Vagina (tissue), 2 donors: ENCODE measurements at places on chromosomes 5 and 9. TPM values are rescaled to one million over a fixed set of nuclear protein-coding genes. Genes with fewer than 3 reads are reported as not detected.

The NTRK2 gene
- 16.0 TPM for total RNA-seq

The GABRA1 gene
- total RNA-seq = not detected

The IFNA2 gene
- not detected for total RNA-seq

DNA sequence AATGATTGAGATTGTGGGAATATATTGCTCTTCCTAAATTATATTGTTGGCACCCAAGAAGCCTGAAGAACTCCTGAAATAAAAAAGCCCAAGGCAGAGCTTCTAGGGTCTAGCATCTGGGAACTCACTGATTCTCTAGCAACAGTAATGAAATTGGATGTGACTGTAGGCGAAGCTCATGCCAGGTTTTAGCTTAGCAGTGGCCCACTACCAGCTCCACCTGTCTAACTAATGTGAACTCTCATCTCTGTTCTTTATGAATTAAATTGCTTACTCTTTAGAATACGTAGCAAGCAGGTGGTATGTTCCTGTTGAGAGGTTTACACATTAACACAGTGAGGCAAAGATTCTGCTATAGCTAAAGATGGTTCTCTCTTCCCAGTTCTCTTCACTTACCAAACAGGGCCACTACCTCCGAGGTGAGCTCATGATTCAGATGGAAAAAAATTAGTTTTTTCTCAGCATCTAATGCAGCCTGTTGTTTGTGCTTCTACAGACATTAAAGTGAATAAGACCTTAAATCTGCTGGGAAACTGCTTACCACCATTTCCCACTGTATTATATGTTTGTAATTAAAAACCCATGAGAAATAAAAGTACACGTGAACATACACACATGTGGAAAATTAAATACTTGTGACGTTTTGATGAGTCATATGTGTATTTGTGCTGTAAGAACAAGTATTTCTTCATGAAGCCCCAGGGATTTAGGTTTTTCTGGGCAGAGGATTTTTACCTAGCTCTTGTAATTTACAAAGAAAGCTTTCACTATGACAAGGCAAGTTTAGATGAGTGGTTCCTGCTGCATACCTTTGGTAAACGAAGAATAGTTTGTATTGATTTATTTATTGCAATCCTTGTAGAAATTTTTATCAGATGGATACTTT is 360.1 kb downstream of the KDM4C start:
- no peak for DNase-seq

DNA sequence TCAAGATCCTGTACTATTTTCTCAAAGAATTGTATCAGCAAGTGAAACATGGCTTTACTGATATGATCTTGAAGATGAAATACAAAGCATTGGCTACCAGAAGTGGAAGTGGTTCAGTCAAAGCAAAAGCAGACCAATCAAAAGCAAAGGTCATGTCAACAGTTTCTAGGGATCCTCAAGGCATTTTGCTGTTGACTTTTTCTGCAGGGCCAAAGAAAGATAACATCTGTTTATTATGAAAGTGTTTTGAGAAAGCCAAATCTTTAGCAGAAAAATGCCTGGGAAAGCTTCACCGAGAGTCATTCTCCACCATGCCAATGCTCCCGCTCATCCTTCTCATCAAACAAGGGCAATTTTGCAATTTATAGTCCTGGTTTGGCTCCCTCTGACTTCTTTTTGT is 90.3 kb upstream of the ACO1 start:
- no peak for DNase-seq

GRCh38 chr5:61744690-61745619 is 412.9 kb downstream of the ZSWIM6 start:
- no peak for DNase-seq

GRCh38 chr5:219460-219863 is 1.3 kb downstream of the SDHA start:
- DNase-seq = no peak

DNA sequence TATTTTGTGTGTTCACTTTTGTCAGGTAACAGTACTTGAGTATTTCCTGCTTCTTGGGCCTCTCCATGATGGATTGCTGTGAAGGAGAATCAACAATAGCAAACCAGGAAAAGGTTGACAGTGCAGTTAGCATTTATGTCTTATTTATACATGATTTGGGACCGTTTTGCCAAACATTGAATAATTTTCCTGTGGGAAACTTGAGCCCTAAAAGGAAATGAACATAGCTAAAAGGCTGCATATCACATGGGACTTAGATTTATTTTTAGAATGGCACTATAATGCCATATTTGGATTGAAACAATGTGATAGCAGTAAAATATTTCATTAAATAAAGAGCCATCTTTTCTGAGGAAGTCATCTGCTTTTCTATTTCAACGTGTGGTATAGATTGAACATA is 15.3 kb downstream of the GPR21 start:
- DNase-seq = no peak

DNA sequence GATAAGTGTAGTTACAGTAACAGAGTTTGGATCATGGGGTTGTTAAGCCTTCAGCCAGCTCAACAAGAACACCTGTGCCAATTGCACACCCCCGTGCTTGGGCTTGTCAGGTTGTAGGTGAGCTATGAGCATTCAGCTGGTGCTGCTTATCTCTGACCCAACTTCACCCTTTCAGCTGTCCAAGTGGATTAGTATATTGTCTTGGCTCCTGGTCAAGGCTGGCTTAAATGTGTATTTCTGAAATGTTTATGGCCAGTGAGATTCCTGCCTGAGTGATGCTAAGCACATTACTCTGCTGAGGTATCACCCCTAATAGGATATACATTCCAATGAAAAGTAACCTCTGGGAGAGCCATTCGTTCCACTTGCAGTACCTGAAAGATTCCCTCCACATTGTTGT is 44.2 kb upstream of the LMNB1 start:
- no peak for DNase-seq

- no peak for DNase-seq
Observed at GRCh38 chr5:181105391-181106025, 25.5 kb downstream of the OR2V1 start.
